Stimulated activated CD4-positive, alpha-beta T cell treated with anti-CD3 and anti-CD28 coated beads, TNF-alpha, amount 100 ng/mL, for 4 hours (primary cell): ENCODE measurements at places on chromosomes 1 and 21.

GRCh38 chr1:94633051-94633450 is 91.5 kb upstream of the F3 start:
- DNase-seq: no peak

- no peak for DNase-seq
Observed at GRCh38 chr1:64147759-64148158, 55.7 kb upstream of the UBE2U start.

DNA sequence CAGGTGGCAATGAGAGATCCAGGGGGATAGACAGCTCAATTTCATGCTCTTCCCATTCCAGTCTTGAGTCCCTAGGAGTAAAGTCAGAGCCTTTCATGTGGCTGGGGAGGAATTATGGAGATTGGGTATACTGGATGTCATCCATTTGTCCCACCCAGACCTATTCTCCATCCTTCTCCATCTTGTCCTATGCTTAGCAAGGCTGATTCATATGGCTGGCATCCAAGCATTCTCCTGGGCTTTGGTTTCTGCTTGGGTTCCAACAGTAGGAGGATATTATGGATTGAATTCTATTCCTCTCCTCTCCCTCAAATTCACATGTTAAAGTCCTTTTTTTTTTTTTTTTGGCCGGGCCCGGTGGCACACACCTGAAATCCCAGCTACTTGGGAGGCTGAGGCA is 3.8 kb upstream of the CDC20 start:
- no peak for DNase-seq

DNA sequence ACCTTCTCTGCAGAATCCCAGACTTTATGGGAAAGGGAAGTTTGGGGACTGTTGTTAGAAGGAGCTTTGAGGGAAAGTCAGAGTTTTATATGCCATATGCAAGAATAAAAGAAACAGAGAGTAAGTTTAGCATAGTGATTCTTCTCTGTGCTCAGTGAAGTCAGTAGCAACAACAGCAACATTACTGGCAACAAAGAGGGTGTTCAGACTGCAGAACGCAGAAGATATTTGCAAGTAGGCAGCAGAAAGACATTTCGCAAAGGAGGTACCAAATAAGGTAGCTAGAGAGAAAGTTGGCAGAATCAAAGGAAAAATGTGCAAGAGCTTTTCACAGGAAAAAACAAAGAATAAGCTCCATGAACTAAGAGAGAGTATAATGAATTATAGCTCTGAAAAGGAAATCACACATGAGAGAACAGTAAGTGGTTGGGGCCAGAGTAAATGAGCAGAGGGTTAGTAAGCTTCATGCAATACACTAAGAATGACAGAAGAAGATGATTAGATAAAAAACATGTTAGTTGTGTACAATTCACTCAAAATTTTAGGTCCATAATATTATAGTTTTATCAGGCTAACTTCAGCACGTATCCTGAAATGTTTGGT is 98.1 kb downstream of the NEGR1 start:
- DNase-seq: no peak

DNA sequence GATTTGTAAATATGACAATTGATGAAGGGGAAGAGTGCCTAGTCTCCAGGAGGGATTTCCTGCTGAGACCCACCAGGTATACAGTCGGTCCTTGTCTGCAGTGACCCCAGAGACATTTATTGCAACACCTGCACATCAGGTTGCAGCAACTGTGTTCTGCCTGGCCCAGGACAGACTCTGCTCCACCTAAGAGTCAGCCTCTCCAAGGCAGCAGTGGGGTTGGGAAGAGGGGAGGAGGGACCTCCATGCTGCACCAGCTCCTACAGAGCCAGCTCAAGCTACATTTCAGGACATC is 120.4 kb upstream of the IRF2BP2 start:
- no peak for DNase-seq

DNA sequence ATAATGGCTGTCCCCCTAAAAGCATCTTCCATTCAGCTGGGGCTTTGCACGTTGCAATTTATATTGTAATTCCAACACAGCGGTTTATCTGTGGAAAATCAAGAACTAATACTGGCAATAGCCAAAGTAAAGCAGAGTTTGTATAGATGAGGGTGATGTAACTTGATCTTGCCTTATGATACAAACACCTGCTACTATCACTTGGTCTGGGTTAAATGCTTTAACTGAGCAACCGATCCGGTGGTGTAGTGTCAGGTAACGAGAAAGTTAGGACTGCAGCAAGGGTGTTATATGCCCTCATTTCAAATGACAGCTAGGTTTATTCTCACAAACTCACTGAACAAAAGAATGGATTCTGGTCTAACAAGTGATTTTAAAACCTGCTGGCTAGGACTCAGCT is 47.3 kb upstream of the PLPPR4 start:
- no peak for DNase-seq

DNA sequence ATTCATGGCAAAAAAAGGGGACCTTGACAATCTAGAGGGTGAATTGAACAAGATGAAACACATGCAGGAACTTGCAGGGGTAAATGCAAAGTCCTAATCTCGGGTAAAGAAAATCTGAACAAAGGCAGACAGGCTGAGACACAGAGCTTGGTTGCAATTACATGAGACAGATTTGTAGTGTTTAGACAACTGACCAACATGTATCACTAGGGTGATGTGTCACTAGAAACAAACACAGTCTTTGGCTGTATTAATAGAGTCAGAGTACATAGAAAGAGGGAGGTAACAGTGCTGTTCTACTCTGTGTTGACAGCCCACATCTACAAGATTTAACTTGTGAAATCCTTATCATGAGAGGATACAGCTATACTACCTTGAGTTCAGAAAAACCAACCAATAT is 78.1 kb upstream of the GRIK3 start:
- DNase-seq: no peak
